ENCODE measurements at places on chromosomes 12 and 14.

- DNase-seq, result no peak
Observed at GRCh38 chr14:39946807-39947206, 514.6 kb upstream of the FBXO33 start.

DNA sequence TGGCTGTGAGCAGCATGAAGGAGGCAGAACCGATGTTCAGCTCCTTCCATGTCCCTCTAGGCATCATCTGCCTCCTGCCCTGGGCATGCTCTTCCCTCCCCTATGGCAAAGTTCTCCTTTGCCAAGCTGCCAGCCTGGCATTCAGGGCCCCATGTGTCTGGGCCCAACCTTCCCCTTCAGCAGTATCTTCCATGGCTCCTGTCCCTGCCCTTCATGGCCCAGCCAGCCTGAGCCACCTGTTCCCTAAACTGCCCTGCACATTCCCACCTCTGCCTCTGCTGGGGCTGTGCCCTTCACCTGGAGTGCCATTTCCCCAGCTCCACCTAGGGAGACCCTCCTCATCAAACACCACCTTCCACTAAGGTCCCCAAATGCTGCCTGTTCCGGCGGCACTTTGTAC is 74.0 kb upstream of the TCL1A start:
- DNase-seq, result no peak

- no peak for DNase-seq
Observed at GRCh38 chr14:34368115-34368970, 93.7 kb downstream of the SPTSSA start.

GRCh38 chr12:41055875-41056577 is 132.1 kb upstream of the PDZRN4 start:
- DNase-seq, result no peak

DNA sequence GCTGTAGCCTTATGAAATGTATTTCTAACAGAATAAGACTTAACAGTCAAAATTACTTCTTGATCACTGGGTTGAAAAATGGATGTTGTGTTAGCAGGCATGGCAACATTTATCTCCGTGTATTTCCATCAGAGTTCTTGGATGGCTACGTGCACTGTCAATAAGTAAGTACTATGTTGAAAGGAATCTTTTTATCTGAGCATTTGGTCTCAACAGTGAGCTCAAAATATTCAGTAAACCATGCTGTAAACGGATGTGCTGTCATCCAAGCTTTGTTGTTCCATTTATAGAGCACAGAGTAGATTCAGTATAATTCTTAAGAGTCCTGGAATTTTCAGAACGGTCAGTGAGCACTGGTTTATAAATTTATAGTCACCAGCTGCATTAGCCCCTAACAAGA is 15.5 kb downstream of the SCAF11 start:
- DNase-seq, result no peak

- DNase-seq, result no peak
Observed at GRCh38 chr12:123094349-123095077, 56.4 kb downstream of the PITPNM2 start.

DNA sequence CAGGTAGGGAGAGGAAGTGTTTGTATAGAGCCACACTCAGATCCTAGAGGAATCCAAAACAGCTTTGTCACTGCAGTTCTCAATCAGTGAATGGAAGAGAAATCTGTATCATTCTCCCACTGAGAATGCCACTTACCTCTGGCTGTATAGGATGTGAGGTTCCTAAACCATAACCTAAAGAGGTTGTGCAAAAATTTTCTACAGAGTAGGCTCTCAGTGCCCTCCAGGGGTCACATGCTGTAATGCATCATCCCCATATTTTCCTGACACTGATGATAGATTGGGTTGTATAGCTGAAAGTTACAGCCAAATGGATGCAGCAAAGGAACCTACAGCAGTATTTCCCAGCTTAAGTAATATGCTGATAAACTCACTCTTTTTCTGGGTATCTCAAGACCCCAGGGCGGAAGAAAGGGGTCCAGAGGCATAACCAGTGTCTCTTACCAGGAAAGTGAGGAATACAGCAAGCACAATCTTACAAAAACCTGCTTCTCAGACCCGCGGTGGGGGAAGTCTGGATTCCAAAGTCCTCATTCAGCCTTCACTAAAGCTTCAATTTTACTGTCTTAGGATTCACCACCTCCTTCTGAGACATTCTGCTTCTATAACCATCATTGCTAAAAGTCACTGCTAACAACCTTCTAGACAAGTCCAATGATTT is 3.8 kb downstream of the BCDIN3D start:
- DNase-seq, result peak; percentile 17

DNA sequence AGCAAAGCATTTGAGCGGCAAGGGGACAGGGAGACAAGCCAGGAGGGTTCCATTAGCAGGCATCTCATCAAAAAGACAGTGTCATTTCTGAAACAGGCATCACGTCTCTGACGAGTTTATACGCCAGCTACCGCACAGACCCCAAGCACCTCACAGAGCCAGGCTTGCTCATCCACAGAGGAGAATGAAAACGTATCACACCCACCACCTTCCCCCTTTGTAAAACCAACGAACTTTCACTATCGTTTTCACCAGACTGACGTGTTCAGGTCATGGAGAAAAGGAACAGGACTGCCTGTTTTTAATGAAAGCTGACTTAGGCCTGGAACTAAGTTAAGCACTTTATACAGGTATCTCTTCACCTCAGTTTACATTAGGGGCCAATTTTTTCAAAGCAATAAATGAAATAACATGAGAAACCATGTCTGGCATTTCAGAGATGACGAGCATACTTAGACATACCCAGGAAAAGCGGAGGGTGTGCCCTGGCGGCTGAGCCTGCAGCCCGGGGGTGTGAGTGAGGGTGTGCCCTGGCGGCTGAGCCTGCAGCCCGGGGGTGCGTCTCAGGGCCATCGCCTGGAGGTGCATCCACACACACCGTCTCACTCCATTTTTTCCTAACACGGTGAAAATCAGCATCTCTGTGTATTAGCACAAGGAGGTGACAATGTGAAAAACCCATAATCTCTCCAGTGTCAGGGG is 41.9 kb downstream of the STX2 start:
- DNase-seq, result no peak

GRCh38 chr14:51988221-51988620 is 1.1 kb upstream of the RTRAF start:
- DNase-seq, result no peak

DNA sequence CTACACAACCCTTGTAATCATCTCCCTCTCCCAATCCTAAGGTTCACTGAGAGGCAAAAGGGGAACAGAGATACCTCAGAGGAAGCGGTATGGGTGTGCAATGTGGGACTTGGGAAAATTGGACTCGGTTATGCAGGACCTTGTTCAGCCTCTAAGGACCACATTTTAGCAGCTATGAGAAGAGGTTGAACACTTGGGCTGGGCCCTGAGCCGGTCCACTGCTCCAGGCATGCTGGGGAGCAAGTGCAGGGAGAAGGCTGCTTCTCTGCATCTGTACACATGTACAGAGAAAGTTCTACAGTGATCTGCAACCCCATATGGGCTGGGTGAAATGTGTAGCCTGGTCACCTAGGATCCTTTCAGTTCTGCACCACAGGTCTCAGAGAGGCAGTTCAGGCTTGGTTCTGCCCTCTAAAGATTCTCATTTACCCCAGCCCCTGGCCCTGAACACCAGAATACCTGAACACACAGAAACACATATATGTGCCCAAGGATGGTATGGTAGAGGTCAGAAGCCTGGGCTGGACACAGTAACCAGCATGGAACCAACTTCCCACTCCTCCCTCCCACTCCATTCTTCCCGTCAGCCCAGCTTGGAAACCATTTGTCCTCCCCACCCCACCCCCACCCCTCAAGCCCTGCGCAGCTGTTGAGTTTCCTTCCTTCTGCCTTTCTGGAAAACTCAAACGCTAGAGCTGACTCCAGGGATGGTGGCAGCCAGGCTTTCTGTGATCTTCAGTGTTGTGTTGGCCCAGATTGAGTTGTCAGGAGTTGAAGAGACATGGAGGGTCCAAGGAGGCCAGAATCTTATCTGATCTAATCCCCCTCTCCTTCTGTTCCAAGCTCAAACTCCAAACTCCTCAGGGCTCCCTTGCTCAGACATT is 10.4 kb downstream of the HOXC5 start:
- no peak for DNase-seq

GRCh38 chr12:105944628-105945027 is 194.1 kb downstream of the NUAK1 start:
- no peak for DNase-seq

- no peak for DNase-seq
Observed at GRCh38 chr12:130155416-130156073, 6.7 kb upstream of the FZD10 start.

- no peak for DNase-seq
Observed at GRCh38 chr12:45599196-45599595, 130.3 kb upstream of the ARID2 start.

- DNase-seq, result no peak
Observed at GRCh38 chr14:83520837-83521236, 1987.2 kb upstream of the SEL1L start.

DNA sequence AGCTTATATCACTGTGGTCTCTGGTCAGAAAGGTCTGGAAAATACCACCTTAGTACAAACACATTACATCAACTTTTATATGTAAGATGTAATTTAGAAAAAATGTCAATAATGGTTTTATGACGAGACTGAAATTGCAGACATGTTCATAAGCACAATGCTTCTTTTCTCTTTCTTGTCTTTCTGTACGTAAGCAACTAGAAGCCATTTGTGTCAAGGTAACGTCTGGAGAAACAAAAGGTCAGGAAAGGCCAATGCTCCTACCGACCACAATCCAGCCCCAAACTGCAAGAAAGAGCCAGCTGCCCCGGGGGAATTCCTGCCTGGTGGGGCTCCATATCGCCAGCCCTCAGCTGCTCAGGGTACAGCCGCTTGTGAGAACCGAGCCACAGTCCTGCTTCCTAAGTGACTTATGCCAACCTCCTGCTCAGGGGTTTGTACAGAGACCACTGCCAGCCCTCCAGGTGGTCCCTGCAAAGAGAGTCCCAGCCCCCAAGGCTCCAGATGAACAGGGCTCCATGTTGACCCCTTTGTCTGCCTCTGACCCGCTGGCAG is 6.3 kb downstream of the ZNF839 start:
- DNase-seq, result no peak

- no peak for DNase-seq
Observed at GRCh38 chr12:1083889-1084262, 92.9 kb downstream of the ERC1 start.

GRCh38 chr14:29926701-29927375 is 809 bp downstream of the PRKD1 start:
- DNase-seq, result no peak

GRCh38 chr14:39734306-39734705 is 302.1 kb upstream of the FBXO33 start:
- DNase-seq, result no peak

GRCh38 chr14:92792885-92793284 is 1.2 kb upstream of the GOLGA5 start:
- no peak for DNase-seq

GRCh38 chr12:52054833-52055730 is 3.8 kb downstream of the NR4A1 start:
- no peak for DNase-seq

DNA sequence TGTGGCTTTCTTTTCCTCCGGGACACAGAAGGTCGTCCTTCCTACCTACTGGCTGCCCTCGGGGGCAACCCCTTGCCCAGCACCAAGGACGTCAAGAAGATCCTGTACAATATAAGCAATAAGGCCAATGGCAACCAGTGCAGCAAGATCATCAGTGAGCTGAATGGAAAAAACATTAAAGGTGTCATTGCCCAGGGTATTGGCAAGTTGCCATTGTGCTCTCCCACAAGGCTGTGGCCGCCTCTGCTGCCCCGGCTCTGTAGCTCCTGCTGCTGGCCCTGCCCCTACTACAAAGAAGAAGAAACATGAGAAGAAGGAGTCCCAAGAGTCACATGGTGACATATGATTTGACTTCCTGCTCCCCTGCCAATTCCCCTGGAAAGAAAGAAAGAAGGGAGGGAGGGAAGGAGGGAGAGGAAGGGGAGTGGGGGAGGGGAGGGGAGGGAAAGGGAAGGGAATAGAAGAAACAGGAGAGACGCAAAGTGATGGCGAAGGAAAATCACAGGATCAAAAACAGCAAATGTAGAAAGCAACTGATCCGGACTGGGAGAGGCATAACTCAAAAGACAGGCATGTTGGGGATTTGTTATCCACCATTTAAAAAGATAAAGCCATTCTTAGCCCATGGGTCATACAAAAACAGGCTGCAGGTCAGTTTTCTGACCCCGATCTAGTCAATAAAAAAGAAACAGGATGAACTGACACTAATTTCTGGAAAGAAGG is 61.3 kb upstream of the RESF1 start:
- no peak for DNase-seq

DNA sequence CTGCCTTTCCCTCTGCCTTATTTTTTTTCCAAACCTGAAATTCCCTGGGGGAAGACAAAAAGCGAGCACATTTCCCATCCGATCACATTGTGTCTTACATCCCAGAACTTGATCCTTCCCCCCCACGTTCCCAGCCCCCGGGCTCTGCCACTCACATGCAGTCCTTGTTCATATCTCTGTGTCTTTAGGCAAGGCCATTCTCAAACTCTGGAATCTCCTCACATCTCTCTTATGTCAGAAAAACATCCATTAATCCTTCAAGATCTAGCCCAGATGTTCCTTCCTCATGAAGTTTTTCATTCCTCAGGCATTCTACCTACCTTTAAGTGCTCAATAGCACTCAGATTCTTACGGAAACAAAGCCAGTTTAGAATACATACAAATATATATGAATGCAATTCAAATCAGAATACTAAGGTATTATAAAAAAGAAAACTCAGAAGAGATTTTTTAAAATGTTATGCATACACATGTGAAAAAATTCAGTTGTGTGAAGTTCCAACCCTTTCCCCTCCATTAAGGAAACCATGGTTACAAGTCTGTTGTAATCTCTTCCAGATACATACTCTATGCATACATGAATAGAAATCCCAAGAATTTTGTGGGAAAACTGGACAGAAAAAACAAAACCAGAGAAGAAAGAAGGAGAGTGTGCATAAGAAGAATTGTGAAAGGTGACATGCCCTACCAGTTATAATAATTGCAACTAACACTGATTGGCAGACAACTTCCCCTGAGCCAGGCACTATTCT is 120.3 kb downstream of the SLC38A1 start:
- no peak for DNase-seq

- DNase-seq, result no peak
Observed at GRCh38 chr14:25102788-25103187, 52.8 kb upstream of the STXBP6 start.

DNA sequence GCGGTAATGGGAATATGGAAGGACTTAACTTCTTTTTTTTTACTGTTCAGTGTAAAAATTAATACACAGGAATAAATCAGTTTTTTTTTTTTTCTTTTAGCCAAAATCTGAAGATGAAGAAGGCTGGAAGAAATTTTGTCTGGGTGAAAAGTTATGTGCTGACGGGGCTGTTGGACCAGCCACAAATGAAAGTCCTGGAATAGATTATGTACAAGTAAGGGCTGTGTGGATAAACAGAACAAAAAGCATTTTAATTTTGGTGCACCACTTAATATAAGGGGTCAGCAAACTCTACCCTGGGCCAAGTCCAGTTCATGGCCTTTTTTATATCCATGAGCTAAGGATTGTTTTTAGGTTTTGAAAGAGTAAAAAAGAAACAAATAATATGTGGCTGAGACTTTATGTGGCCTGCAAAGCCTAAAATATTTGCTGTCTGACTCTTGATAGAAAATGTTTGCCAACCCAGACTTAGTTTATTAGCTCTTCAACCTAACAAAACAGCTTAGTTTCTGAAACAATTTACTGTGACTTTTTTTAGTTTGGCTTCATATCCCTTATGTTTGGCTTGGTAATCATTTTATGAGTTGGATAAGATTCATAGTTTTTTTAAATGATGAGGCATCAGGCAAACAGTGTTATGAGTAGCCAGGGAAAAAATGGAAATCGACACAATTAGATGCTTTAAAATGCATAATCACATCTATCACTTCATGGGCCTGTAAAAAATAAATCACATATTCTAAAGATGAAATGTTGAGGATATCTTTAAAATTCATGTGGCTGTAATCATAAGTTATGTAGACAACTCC is 8.4 kb downstream of the GEMIN2 start:
- DNase-seq, result no peak
